Right renal cortex interstitium (tissue), 3 donors: ENCODE measurements at places on chromosomes 2 and 18. TPM values are rescaled to one million over a fixed set of nuclear protein-coding genes. Genes with fewer than 3 reads are reported as not detected.

The EPB41L3 gene
- 58.0 TPM for polyA plus RNA-seq

The UGT1A4 gene
- not detected for polyA plus RNA-seq

The SNED1 gene
- polyA plus RNA-seq: 6.2 TPM

The TCF23 gene
- 0.93 TPM for polyA plus RNA-seq

DNA sequence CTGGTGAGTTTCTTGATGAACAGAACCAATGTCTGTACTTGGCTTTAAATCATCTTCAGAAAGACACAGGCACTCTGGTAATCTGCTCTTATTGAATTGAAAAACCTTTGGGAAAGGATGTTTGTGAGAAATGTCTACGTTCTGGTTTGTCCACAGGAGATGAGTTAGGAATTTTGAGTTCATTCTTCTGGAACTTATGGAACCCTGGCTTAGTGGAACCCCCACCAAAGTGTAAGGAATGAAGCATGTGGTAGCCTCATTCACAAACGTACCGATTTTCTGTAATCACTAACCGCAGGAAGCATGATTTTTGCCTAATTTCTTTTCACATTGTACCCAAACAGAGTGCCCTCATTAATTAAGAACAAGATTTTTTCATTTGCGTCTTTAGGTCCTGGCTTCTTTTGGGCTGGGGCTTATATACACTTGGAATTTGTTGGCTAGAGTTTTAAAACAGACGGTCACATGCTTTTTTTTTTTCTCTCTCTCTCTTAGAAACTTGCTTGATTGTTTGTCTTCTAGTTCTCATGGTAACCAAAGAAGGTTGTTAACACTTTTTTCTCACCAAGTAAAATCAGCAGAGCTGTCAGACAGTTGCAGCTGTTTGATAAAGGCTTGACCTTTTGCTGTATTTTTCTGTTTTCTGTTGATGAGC lies 314.1 kb upstream of the THUMPD2 start:
- no peak for DNase-seq

DNA sequence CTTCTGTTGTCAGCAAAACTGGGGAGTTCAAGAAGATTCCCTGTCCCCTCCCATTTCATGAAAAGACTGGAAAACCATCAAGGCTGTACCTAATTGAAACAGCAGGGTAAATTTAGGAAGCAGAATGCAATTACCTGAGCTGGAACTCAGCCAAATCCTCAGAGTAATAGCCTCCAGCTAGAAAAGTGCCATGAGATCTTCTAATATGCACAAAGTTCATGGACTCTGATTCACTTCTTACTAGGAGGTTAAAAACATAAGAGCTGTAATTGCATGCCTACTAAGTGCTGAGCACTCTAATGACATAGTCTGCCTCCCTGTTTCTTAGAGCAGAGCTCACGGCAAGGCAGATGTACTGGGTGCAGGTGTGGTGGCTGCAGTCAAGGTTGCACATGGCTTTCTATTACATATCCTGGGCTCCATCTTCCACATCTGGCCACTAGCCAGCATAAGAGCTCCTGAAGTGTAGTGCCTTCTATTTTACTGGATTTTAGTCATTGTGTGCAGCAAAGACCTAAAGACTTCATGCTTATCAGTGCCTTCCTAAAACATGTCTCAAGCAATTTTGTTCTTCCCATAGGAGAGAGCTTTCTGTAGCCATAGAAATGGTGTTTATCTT lies 341.7 kb downstream of the PTPRM start:
- DNase-seq: no peak

- no peak for DNase-seq
These were observed 133.6 kb downstream of the SOCS6 start for GRCh38 chr18:70422391-70422965.

- no peak for DNase-seq
These were observed 4.3 kb downstream of the SEPTIN10 start for GRCh38 chr2:109609352-109610024.

- DNase-seq: no peak
These were observed 2.8 kb downstream of the COLEC12 start for GRCh38 chr18:497688-498087.

- DNase-seq: no peak
These were observed 2.4 kb downstream of the PNKD start for GRCh38 chr2:218272531-218273212.

GRCh38 chr2:109417701-109418335 lies 195.9 kb downstream of the SEPTIN10 start:
- no peak for DNase-seq

- no peak for DNase-seq
These were observed 23.6 kb downstream of the ALPK2 start for GRCh38 chr18:58605027-58606020.
